ENCODE measurements at places on chromosomes 11 and 22.

GRCh38 chr11:1323774-1324173 is 14.3 kb upstream of the TOLLIP start:
- no peak for DNase-seq

- DNase-seq = no peak
These were observed 85.2 kb downstream of the APOL5 start for GRCh38 chr22:35802885-35803284.

- DNase-seq = no peak
These were observed 11.8 kb upstream of the FXYD2 start for GRCh38 chr11:117836077-117836960.

DNA sequence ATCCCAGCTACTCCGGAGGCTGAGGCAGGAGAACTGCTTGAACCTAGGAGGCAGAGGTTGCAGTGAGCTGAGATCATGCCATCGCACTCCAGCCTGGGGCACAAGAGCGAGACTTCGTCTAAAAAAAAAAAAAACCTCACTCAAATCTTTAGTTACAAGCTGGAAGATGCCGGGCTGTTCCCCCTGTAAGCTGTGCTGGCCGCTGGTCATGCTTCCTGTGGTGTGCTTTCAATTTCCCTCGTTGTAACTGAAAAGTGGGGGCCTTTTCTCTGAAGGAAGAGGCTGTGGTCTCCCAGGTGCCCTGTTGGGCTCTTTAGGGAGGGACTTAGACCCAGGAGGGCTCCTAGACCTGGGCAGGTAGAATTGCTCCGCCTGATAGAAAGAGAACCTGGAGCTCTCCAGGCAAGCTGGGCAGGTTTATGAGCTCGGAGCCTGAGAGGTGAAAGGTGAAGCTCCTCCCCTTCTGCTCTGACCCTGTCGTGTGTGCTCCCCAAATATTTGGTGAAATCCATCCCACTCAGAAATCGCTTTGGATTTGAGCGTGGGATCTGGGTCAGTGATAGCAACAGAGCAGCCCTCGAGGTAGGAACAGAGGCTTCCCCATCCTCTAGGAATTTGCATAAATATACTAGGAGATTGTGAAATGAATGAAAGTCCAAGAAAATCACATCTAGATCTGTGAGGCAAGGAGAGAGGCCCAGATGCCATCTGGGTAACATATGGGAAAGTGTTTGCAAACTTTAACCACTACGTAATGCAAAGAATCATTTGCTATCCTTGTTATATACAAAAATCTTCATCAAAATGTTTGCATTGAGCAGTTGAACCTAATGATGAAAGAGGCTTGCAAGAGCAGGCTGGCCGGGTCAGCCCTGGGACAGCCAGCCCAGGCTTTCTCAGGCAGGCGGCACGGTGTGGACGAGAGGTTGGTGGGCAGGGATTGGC is 154.3 kb downstream of the FBXO7 start:
- DNase-seq = peak; percentile 76

DNA sequence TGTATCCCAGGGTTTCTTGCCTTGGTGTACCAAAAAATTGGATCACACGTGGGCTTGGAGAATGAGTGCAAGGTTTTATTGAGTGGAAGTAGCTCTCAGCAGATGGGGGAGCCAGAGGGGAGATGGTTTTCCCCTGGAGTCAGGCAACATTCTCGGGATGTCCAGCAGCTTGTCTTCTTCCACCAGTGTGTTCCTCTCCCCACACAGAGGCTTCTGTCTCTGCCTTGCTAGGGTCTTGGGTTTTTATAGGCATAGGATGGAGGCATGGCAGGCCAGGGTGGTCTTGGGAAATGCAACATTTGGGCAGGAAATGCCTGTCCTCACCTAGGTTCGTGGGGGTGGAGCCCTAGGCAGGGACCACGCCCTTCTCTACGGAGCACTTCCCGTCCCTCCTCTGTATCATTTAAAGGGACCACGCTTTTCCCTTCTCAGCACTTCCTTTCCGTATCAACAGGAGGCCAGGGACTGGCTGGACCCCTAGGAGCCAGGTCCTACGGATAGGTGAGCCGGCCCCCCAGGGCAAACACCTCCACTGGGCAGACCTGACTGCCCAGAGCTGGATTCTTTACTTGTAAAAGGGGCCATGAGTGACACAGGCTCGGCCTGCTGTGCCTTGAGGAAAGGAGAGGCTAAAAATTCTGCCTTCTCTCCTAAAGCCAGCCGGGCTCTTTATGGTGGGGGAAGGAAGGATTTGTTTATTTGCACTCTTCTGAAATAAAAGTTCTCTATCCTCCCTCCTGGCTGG is 55.3 kb upstream of the CCDC188 start:
- no peak for DNase-seq

DNA sequence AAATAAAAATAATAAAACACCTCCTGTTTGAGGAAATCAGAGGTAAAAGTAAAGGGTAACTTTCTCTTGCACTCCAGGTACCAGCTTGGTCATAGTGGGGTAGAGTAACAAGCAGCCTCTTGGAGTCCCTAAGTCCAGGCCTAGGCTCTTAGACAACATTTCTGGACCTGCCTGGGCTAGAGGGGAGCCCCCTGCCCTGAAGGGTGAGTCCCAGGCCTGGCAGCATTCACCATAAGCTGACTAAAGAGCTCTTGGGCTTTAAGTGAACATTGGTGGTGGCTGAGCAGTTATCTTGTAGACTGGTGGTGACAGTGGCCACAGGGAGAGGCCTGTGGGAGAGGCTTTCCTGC is 18.6 kb upstream of the OR56A3 start:
- no peak for DNase-seq

DNA sequence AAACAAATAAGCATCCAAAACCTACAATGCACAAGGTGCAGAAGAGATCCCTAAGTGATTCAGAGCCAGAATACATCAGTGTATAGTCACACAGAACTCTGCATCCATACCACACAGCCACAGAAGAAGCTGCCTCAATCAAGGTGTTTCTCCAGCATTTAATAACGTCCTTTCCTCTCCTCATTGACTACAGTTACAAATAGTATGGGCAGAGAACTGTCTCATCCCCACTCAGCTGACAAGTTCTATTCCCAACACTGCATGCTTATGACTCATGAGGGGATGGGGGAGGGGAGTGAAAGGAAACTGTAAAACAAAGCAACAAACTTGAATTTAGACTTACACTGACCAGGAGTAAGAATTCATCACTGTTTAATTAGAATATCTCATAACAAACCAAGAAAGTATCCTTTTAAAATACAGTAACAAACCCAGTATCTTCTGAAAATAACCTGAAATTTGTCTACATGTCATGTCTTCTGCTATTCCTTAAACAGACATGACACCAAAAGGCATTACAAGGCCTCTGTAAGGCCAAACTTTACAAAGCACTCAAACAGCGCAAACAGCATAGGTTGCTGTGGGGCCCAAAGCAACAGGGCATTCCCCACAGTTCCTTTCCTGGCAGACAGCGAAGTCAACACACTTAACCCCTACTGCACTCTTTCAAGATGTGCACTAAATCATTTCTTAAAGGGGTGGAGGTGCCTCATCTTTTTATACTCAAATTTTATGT is 29.3 kb downstream of the CELF1 start:
- no peak for DNase-seq

- DNase-seq = no peak
These were observed 476.8 kb upstream of the B3GAT1 start for GRCh38 chr11:134888821-134889220.

DNA sequence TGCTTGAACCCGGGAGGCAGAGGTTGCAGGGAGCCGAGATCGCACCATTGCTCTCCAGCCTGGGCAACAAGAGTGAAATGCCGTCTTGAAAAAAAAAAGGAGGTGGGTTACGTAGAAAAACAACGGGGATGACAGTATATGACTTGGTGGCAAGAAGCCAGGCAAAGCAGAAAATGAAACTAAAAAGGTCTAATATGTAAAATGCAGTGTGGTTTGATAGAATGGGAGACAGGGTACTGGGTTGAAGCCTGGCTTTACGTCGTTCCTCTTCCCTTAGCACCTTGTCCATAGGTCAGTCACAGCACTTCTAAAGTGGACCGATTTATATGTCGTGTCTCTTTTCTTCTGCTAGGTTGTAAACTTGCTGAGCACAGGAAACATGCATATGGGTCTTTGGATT is 274.9 kb upstream of the ZC3H12C start:
- DNase-seq = no peak

DNA sequence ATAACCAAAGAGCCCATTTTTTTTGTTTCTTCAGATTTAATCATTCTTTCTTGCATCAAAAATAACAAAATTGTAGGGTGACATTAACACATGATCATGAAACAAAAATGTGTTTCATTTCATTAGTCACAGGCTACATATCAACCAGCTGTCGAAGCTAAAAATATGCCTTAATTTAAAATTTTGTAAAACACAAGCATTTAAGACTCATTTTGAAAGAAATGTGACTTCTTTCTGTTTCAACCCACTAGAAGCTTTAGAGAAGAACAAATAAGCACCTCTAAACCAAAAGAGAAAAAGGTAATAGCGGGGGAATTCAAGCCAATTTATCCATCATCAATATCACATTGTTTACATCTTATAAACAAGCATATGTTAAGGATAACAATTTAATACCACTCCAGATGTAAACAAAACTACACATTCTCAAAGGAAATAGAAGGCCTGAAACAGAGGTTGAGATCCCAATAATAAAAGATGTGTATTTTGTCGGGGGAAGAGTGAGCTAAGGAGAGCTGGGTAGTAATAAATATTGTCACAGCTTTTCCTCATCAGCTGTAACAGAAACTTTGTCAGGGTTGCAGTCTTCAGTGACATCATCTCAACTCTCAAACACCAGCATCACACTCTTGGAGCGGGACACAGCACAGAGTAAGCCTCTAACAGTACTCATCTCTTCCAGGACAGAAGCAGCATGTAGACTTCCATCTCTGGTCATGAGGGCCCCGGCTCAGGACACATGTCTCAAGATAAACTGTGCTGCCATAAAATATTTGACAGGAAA is 42.0 kb downstream of the ALG9 start:
- DNase-seq = no peak

GRCh38 chr11:70201882-70202861 is 924 bp upstream of the FADD start:
- no peak for DNase-seq

DNA sequence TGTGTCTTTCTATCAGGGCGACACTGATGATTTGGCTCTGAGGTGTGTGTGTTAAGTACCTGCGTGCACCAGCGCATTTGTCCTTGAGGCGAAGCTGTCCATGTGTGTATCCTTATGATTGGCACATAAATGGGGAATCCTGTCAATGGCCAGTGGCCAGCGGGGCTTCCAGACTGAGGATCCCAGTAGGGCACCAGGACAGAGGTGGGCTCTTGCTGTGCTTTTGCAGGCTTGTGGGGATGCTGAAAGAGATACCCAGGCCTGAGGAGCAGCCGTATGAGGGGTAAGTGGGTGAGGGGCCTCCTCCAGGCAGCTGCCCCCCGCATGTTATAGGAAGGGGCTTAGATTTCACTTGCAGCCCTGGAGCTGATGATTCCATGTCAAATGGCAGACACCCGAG is 156.8 kb downstream of the ST3GAL4 start:
- DNase-seq = no peak

GRCh38 chr11:43614214-43614613 is 66.3 kb upstream of the HSD17B12 start:
- no peak for DNase-seq

- no peak for DNase-seq
These were observed 133.8 kb upstream of the PITPNB start for GRCh38 chr22:28052825-28053269.

GRCh38 chr11:128848815-128849455 is 18.2 kb downstream of the KCNJ1 start:
- no peak for DNase-seq

DNA sequence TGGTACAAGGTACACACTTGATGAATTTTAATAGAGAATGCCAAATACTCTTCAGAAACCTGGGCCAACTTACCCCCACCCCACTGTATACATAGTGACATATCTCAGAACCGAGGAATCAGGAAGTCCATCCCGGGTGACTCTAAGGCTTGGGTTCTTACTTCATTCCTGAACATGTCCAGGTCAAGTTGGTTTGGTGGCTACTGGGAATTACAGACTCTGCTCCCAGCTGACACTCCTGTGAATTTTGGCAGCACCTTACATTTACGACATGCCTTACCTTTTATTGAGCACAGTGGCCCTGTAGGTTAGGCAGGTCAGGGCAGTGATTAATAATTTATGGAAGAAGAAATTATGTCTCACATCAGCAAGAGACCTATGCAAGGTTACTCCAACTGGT is 70.1 kb upstream of the LDLRAD3 start:
- no peak for DNase-seq

- DNase-seq = no peak
These were observed 86.5 kb upstream of the PPARA start for GRCh38 chr22:46063846-46064227.

GRCh38 chr11:75280227-75280701 is 39.7 kb downstream of the TPBGL start:
- no peak for DNase-seq

GRCh38 chr11:72720047-72720446 is 32.2 kb downstream of the ARAP1 start:
- no peak for DNase-seq

- DNase-seq = no peak
These were observed 98.2 kb upstream of the NAV2 start for GRCh38 chr11:19614370-19614940.

DNA sequence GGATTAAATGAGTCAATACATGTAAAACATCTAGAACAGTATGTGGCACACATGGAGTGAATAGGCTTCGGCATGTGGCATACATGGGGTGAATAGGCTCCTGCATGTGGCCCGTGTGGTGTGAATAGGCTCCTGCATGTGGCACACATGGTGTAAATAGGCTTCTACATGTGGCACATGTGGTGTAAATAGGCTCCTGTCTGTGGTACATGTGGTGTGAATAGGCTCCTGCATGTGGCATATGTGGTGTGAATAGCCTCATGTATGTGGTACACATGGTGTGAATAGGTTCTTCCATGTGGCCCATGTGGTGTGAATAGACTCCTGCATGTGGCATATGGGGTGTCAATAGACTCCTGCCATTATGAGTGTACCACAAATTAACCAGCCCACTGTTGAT is 219.1 kb upstream of the KIRREL3 start:
- no peak for DNase-seq

- peak; percentile 26 for DNase-seq
These were observed 22.2 kb upstream of the CBX7 start for GRCh38 chr22:39174498-39175352.

- no peak for DNase-seq
These were observed 211.1 kb upstream of the PLET1 start for GRCh38 chr11:112471731-112472130.
